NCI-H226 (cell line): ENCODE measurements at places on chromosomes 1 and 21.

GRCh38 chr21:42384989-42385388 is 10.9 kb downstream of the TMPRSS3 start:
- DNase-seq = no peak

GRCh38 chr1:50157306-50157941 is 48.7 kb downstream of the ELAVL4 start:
- DNase-seq = no peak

GRCh38 chr1:64712049-64712448 is 32.8 kb upstream of the RAVER2 start:
- no peak for DNase-seq

GRCh38 chr1:50893466-50893865 is 66.6 kb downstream of the FAF1 start:
- DNase-seq = no peak

DNA sequence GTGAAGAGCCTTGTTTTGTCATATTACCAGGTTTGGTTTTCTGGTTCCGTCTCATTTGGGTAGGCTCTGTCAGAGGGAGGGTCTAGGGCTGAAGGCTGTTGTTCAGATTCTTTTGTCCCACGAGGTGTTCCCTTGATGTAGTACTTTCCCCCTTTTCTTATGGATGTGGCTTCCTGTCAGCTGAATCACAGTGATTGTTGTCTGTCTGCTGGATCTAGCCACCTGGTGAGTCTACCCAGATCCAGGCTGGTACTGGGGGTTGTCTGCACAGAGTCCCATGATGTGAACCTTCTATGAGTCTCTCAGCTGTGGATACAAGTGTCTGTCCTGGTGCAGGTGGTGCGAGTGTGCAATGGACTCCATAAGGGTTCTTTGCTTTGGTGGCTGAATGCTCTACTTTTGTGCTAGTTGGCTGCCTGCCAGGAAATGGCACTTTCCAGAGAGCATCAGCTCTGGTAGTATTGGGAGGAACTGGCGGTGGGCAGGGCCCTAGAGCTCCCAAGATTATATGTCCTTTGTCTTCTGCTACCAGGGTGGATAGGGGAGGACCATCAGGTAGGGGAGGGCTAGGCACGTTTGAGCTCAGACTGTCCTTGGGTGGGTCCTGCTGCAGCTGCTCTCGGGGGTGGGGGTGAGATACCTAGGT is 246.0 kb downstream of the RYR2 start:
- DNase-seq = no peak

- no peak for DNase-seq
Measured at GRCh38 chr1:199995096-199995685, 32.3 kb upstream of the NR5A2 start.

GRCh38 chr1:231037585-231038517 is 2.2 kb downstream of the FAM89A start:
- DNase-seq = no peak

DNA sequence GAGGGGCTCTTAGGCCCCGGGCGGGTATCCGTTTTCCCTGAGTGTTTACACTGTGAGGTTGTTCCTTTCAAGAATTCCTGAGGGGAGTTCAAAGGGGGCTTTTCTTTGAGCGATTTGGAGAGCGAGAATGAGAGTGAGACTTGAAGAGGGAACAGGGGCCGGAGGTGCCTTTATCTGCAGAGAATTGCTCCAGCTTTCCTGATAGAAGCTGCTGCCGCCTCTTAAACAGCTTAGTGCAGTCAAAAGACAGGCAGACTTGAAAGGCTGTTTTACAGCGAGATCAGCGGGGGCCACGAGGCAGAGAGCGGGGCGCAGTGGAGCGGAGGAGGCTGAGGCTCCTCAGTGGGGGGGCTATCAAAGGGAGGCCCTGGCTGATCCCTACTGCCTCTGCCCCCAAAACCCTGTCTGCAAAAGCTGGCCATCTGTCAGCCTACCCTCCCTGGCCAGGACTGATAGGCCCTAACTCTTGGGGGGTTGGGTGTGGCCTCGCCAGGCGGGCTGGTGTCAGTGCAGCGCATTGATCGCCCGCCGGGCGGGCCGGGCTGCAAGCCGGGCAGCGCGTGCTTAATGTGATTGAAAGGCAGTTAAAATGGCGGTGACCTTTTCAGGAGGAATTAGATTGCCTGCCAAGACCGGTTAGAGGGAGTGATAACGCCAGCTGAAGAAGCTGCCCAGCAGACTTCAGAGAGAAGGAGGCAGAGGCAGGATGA is 36.4 kb downstream of the TMEM53 start:
- no peak for DNase-seq

DNA sequence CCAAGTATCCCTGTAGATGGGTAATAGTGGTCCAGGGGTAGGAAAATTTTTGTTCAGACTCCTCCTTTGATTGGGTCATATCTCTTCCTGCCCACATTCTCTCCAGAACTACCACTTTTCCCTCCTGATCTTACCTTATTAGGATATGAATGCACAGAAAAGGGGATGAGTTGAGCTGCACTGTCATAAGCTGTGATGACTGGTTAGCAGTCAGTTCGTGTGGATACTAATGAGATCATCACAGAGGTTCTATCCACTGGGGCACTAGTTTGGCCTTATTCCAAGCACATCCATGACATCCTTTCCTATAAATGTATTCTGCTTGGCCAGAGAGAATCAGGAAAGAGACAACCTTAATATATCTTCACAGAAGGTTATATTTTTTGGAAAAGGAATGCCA is 22.1 kb upstream of the TBX15 start:
- no peak for DNase-seq

DNA sequence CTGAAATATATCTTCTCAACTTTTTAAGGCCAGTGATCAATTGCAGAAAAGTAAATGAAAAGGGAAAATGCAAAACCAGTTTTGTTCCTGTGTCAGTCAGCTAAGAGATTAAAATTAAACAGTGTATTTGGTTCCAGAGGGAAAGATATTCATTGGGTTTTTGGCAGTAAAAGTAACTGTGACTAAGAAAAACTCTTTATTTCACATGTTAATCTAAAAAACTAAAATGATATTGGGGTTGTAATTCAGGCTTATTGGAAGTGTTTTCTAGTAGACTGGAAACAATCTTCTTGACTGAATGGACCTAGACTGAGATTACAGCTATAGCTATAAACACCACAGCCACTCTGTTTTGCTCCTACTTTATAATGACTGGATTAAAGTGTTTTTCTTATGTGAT is 413.9 kb downstream of the ADGRL2 start:
- no peak for DNase-seq

DNA sequence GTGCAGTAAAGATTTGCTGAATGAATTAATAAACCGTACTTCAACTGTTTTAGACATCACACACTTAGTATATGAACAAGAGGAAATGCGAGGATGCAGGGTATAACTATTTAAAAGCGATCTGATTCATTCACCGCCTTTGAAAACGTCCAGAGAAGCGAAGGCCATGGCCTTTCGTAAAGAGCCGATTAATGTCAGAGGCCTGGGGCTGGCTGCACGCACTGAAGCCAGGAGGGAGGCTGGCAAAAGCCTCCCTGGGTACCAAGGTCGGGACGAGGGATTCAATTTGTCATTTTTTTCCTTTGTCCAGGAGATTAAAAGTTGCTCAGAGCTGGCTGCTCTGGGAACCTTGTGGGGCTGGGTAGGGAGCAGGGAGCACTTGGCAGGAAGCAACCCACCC is 307.4 kb downstream of the NPHP4 start:
- DNase-seq = no peak

DNA sequence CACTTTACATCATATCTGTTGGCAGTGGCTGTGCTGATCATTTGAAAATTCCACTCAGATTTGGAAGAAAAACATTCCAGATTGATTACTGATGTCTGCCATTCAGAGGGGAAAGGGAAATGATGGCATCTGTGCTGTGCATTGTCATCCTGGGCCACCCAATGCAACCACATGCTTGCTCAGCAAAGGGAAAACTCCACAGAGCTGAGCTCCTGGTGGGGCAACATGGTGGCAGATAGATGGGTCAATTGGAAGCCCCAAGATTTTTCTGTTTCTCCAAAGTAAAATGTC is 11.8 kb downstream of the OXCT2 start:
- no peak for DNase-seq

- no peak for DNase-seq
Measured at GRCh38 chr1:43296207-43296606, 4.6 kb upstream of the TIE1 start.

DNA sequence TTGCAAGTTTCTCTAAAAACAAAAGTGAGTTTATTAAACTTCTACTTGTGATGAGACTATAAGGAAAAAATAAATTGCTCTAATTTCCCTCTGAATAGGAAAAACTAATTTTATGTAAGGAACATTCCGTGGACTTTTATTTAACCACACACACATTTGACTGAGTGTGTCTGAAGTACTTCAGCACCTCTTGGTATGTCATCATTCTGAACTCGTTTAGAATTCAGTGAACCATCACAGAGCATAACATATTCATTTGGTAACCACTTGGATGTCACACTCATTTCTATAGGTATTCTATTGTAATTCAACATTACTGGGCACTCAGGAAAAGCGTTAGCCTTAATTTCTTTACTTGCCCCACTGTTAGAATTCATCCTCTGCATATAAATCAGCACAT is 79.1 kb downstream of the RGS21 start:
- no peak for DNase-seq

- DNase-seq = no peak
Measured at GRCh38 chr1:201513498-201514243, 6.7 kb upstream of the CSRP1 start.

- DNase-seq = no peak
Measured at GRCh38 chr1:119779869-119780356, 11.2 kb upstream of the HMGCS2 start.

- DNase-seq = no peak
Measured at GRCh38 chr1:29896791-29897714, 660.7 kb downstream of the PTPRU start.

- no peak for DNase-seq
Measured at GRCh38 chr1:15941899-15942660, 33.8 kb downstream of the ZBTB17 start.

DNA sequence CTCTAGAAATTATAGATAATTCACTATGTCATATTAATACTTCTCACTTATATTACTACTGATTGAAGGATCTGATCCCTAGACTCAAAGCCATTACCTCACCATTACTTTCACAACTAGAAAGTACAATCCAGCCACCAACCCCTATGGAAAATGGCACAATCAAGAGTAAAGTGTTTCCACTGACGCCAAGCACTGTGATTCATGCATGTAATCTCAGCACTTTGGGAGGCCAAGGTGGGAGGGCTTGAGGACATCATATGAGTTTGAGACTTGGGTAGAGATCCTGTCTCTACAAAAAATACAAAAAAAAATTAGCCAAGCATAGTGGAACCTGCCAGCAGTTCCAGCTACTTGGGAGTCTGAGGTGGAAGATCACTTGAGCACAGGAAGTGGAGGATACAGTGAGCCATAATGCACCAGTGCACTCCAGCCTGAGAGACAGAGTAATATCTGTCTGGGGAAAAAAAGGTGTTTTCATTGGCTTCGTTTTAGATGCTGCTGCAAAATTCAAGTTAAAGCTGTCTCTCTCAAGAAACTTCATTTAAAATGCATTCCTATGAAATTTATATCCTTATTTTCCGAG is 126.5 kb downstream of the AKT3 start:
- peak; percentile 93 for DNase-seq

DNA sequence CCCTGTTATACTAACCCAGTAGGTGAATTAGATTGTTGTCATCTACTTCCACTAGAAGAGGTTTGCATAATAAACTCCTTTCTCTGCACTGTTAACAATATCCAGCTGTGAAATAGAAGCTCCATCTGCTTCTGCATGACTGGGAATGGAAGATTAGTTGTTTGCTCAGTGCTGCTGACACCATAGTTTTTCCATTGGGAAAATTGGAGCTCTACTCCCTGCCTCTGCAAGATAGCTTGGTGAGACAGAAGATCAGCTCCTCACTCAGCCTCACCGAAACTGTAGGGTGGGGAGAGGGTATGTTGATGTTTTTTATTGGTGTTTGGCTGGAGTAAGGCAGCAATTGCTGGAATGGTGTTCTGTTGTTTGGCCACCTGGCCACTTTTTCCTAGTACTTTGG is 331.6 kb upstream of the ADAMTS5 start:
- no peak for DNase-seq

DNA sequence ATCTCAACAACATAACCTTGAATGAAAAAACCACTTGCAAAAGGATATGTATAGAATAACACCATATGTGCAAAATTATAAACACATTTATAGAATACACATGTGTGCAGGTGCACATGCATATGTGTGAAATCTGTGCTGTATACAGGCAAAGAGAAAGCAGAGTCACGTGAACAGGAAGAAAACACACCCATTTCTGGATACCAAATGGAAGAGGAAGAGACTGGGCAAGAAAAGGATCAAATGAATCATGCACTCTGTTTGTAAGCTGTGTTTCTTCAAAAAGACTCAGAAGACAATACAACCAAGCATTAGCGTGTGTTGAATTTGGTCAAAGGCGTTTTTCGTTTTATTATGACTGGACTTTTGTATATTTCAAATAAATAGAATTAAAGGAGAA is 111.3 kb upstream of the ERG start:
- no peak for DNase-seq

DNA sequence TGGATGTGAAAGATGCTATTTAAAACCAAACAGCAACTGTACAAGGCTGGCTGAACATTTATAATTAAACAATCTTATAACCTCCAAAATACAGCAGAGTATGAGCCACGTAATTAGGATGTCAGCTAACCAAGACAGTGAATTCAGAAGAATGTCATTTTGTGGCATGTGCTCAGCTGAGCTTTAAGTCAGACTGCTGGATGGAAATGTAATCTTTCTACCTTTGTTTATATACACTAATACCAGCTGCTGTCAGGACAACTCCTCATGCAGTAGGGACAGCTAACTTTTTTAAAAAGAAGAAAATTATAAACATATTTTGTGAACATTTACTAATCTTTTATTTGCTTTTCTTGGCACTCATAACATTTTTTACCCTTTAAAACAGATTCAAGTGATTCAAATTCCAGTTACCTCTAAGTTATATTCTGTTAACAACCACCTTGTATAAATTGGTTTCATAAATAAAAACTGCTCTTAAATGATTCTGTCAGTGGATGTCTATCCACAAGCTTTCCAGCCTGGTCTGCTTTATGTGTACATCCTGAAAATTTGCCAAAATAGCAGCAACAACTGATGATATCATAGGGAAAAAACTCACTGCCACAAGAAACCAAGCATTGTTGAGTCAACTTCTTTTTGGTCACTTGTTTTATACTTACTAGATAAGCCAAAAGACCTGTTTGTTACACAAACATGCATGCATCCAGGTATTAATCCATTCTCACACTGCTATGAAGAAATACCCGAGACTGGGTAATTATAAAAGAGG is 36.1 kb downstream of the DPH5 start:
- peak; percentile 58 for DNase-seq

GRCh38 chr1:76269155-76269554 is 194.6 kb downstream of the ST6GALNAC3 start:
- DNase-seq = peak; percentile 28

- DNase-seq = no peak
Measured at GRCh38 chr1:10764296-10764798, 32.1 kb downstream of the CASZ1 start.

- DNase-seq = no peak
Measured at GRCh38 chr1:59751801-59752200, 62.9 kb upstream of the HOOK1 start.
